H1 (cell line): ENCODE measurements at places on chromosomes 11 and 22. TPM values are rescaled to one million over a fixed set of nuclear protein-coding genes. Genes with fewer than 3 reads are reported as not detected.

The NRGN gene
- polyA plus RNA-seq, result 1.0 and 1.5 TPM in 2 replicates

The DAGLA gene
- 3.6 and 5.3 TPM in 2 replicates for polyA plus RNA-seq

The MAJIN gene
- polyA plus RNA-seq, result not detected in 2 replicates

The FAM180B gene
- polyA plus RNA-seq, result 0.09 TPM in 1 of 2 replicates, not detected in the other

The P2RY6 gene
- 0.15 and 0.20 TPM in 2 replicates for polyA plus RNA-seq

The ISX gene
- not detected in 2 replicates for polyA plus RNA-seq

The KCNK4 gene
- not detected in 2 replicates for polyA plus RNA-seq

The SYT7 gene
- 9.6 and 14.4 TPM in 2 replicates for polyA plus RNA-seq
